AG09309 (cell line): ENCODE measurements at places on chromosomes 1 and 21.
A peak's percentile ranks its signal among the peaks of the same experiment; 100 is the strongest.

DNA sequence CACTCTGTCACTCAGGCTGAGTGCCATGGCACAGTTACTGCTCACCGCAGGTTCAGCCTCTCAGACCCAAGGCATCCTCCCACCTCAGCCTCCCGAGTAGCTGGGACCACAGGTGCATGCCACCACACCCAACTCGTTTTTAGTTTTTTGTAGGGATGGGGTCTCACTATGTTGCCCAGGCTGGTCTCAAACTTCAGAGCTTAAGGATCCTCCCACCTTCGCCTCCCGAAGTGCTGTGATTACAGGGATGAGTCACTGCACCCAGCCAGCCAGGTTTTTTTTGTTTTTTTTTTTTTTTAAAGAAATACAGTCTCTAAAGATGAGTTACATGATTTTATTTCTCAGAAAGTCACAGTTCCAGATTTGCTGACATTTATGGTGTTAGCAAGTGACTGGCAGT, 29.0 kb downstream of the BACE2 start:
- DNase-seq: no peak

DNA sequence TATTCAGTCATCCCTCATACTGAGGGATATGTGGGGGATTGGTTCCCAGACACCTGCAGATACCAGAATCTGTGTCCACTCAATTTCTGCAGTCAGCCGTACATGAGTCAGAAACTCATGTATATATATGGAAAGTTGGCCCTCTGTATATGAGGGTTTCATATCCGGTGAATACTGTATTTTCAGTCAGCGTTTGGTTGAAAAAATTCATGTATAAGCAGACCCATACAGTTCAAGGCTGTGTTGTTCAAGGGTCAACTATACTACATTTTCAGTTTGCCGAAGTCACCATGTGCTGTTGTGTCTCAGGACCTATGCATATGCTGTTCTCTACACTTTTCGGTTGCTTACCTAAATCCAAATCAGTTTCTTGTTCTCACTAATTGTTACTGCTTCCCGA, 10.5 kb downstream of the AXDND1 start:
- no peak for DNase-seq

- DNase-seq: no peak
Observed at GRCh38 chr1:17903386-17903785, 148.3 kb downstream of the ACTL8 start.

DNA sequence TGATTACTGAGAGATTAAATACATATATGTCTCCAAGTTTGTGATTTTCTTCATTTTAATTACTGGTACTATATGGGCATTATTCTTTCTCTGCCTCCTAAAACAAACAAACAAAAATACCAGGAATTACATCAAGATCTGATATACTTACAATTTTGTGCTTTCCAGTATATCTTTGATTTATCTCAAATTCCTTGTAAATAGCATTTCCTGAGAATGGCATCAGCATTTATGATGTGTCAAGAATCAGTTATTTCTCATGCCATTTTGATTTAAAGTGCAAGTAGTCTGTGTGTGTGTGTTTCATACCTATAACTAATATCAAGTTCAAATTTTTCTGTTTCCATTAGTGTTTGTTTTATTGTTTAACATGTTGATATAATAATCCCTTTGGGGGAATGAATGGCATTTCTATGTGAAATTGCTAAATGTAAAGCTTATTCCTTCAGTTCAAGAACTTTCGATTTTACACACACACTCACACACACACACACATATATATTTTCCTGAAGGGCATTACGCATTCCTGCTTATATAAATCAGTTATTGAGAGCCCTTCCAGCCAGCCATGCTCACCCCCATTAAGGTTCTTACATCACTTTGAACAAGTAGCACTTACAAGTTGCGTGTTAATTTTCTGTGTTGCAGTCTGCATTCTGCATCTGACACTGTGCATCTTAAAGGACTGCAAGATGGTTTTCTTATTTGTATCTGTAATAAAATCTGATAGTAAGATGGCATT, 102.7 kb downstream of the NEK7 start:
- no peak for DNase-seq

DNA sequence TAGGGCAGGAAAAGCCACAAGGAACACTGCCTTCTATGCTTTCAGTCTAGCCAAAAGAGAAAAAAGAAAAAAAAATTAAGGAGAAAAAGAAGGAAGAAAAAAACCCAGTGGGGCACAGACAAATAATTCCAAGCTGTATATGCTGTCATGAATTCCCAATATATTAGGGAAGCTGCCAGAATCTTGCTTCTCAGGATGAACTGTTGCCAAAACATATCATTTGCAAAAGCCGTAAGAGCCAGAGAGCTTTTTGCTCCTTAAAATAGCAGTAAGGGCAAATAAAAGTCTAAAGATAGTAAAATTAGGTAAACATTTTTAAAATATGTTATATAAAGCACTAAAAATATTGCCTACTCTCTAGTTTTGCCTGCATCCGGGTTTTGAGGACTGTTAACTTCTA, 52.1 kb downstream of the PGM1 start:
- DNase-seq: no peak

GRCh38 chr1:21749859-21750468, 33.0 kb downstream of the USP48 start:
- DNase-seq: no peak

GRCh38 chr1:209400351-209401220, 182.9 kb upstream of the CAMK1G start:
- no peak for DNase-seq

DNA sequence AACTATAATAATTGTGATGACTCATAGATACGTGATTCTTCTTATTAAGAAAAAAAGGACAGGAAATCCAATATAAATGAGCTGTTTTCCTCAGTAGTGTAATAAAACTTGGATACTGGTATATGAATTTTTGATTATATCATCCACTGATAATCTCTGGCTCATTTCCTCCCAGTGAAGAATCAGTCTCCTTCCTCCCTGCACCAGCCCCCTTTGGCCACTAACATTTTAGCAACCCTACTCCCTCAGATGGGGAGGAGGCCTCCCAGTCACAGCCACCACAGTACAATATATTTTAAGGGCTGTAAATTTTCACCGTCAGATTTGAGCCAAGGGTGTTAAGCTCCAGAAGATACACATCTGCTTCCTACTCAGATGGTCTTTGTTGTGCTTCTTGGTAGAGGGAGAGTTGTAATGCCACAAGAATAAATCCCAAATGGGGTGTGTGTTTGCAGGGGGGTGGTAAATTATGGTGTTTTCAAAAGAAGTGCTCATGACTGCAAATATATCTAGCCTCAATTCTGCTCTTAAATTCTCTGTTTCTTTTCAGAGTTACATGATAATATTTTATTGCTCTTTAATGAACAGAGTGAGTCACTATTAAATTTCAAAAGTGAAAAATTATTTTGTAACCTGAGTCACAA, 153.5 kb downstream of the HLX start:
- no peak for DNase-seq

GRCh38 chr1:38328278-38329035, 281.9 kb upstream of the POU3F1 start:
- no peak for DNase-seq

GRCh38 chr1:33433509-33434362, 2.8 kb upstream of the PHC2 start:
- DNase-seq: peak; percentile 100

DNA sequence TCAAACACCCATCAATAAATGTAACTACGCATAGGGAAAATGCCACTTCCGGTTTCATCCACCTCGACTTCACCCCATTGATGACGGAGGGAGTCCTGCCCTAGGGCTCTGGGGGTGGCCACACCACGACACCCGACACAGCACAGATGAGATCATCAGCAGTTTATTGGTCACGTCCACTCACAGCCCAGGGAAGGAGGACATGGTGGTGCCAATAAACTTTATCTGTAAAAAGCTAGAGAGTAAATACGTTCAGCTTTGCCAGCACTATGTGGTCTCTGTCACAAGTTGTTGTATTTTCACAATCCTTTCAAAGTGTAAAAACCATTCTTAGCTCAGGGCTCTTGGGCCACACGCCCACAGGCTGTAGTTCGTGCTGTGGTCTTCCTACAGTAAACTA, 16.3 kb downstream of the SETD4 start:
- DNase-seq: no peak
